ENCODE measurements at places on chromosomes 4 and X. TPM values are rescaled to one million over a fixed set of nuclear protein-coding genes. Genes with fewer than 3 reads are reported as not detected.

- no peak for DNase-seq
These were observed 51.4 kb downstream of the ABLIM2 start for GRCh38 chr4:8107146-8107657.

Gene FRG1
- polyA plus RNA-seq: 66.7 TPM

GRCh38 chr4:3644849-3645627 lies 112.8 kb upstream of the LRPAP1 start:
- DNase-seq: no peak

Gene IL3RA
- 17.6 TPM for polyA plus RNA-seq

GRCh38 chr4:98838531-98838930 lies 90.4 kb downstream of the EIF4E start:
- DNase-seq: no peak

Gene UNC5C
- polyA plus RNA-seq: 44.7 TPM

DNA sequence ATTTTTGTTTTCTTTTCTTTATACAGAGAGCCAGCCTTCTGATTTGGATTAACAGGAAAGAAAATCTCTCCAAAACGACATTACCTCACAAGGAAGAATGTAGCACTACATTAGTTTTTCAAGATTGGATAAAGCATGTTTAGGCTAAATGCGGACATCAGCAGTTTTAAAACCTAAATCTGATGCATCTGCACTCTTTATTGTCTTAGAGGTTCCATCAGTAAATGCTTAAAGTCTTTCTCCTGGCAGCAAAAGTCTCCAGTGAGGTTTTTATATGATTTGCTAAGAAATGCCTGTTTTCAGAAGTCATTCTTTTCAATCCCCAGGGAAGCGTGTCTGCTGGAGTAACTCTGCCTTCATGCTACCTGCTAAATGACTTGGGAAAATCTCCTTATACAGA lies 912.9 kb upstream of the INTU start:
- DNase-seq: no peak

Gene PAGE5
- polyA plus RNA-seq: not detected

GRCh38 chrX:130746709-130747342 lies 156.2 kb downstream of the ENOX2 start:
- no peak for DNase-seq

DNA sequence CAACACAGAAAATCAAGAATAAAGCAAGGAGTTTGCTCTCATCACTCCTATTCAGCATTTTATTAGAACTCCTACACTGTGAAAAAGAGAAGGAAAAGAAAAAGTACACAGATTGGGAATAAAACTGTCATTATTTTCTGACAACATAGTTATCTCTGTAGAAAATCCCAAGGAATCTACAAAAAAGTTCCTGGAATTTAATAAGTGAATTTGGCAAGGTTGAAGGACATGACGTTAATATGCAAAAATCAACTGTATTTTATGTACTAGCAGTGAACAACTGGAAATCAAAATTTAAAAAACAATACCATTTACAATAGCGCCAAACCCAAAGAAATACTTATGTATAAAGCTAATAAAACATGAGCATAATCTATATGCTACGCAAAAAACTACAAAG lies 26.3 kb downstream of the CHIC2 start:
- no peak for DNase-seq

DNA sequence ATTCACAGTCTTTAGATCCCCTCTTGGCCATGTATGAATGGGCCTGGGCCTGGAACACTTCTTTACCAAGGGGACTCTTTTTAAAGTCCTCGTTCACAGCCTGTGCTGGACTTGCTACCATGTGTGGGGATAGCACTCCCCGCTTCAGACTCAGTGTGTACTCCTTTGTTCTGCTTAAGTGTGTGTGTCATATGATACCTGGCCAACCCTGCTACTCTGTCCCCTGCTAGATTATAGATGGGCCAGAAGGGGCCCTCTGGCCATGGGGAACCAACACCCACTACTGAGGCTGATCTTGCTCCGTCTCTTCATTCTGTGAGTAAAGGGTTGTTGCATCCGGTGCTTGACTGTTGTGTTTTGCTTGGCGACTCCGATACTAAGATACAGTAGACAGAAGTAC lies 8.0 kb downstream of the CCDC110 start:
- DNase-seq: no peak
